ENCODE measurements at places on chromosomes 16 and 17.
A peak's percentile ranks its signal among the peaks of the same experiment; 100 is the strongest.

DNA sequence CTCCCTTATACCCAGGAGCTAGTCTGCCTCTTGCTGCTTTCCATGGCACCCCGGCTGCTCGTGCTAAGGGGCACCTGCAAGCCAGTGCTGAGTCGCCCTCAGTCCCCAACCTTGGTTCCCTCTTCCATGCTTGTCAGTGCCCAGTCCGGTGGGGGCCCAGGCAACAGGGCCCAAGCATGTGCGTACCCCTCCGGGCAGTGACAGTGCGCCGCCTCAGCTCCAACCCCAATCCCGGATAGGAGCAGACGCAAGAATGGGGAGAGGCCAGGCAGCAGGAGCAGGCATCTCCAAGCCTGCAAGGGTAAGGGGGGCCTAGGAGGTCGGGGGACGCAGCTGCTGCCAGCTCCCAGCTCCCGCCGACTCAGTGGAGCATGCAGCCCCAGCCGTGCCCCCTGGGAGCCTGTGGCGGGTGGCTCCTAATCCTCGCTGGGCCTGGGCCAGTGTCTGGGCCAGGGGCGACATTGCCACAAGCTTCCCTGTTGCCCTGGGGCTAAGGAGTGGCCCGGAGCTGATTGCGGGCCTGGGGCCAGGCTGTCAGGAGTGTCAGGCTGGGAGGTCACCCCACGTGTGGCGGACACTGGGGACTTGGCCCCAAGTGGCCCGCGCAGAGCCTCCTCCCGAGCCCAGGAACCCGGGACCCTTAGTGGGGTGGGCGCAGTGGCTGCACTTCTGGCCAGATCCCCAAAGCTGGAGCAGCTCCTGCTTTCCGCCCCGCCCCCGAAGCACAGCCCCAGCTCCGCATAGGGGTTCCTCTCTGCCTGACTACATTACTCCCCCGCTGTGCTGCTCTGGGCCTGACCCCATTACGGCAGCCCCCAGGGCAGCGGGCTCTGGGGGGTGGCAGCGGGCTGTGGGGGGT is 9.8 kb downstream of the CPD start:
- no peak for DNase-seq

- DNase-seq: no peak
Observed at GRCh38 chr16:23436951-23437350, 16.0 kb downstream of the COG7 start.

- DNase-seq: no peak
Observed at GRCh38 chr17:63832014-63832413, 4.6 kb upstream of the FTSJ3 start.

- DNase-seq: peak; percentile 58
Observed at GRCh38 chr17:57607553-57608120, 137.5 kb downstream of the CCDC182 start.

GRCh38 chr17:43079641-43080302 is 45.4 kb downstream of the BRCA1 start:
- DNase-seq: no peak

DNA sequence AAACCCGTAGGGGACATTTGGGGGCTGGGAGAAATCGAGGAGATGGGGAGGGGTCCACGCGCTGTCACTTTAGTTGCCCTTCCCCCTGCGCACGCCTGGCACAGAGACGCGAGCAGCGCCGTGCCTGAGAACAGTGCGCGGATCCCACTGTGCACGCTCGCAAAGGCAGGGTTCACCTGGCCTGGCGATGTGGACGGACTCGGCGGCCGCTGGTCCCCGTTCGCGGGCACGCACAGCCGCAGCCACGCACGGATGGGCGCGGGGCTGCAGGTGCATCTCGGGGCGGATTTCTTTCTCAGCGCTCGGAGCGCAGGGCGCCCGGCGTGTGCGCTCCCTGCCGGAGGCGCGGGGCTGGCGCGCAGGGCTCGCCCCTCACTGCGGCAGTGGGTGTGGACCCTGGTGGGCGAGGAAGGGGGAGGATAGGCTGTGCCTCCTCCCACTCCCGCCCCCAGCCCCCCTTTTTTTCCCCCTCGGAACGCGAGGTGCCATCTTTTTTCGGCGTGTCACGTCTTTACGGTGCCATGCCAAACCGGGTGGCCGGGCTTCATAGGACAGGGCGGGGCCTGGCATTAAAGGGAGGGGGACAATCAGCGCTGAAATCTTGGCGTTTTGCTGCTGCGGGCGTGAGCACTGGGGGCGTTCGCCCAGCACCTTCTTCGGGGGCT is 1.1 kb downstream of the MAPT start:
- DNase-seq: peak; percentile 16

- no peak for DNase-seq
Observed at GRCh38 chr16:10879681-10880589, 2.9 kb downstream of the CIITA start.

DNA sequence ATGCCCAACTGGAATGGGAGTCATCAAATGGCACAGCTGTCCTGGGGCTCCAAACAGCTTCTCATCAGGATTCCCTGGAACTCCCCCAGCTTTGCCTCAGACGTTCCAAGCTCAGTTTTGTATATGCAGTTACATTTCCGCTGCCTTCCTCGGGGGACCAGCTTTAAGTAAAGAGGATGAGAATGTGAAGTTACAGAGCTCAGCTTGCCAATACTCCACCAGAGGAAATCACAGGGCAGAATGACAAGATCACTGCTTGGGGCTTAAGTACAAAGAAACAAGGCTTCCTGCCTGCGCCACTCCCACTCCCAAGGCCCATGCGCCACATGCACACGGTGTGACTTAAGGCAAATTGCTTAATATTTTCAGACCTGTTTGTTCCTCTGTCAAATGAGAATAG is 272.4 kb upstream of the CDH11 start:
- DNase-seq: no peak

GRCh38 chr16:66265556-66266141 is 100.8 kb upstream of the CDH5 start:
- DNase-seq: no peak

DNA sequence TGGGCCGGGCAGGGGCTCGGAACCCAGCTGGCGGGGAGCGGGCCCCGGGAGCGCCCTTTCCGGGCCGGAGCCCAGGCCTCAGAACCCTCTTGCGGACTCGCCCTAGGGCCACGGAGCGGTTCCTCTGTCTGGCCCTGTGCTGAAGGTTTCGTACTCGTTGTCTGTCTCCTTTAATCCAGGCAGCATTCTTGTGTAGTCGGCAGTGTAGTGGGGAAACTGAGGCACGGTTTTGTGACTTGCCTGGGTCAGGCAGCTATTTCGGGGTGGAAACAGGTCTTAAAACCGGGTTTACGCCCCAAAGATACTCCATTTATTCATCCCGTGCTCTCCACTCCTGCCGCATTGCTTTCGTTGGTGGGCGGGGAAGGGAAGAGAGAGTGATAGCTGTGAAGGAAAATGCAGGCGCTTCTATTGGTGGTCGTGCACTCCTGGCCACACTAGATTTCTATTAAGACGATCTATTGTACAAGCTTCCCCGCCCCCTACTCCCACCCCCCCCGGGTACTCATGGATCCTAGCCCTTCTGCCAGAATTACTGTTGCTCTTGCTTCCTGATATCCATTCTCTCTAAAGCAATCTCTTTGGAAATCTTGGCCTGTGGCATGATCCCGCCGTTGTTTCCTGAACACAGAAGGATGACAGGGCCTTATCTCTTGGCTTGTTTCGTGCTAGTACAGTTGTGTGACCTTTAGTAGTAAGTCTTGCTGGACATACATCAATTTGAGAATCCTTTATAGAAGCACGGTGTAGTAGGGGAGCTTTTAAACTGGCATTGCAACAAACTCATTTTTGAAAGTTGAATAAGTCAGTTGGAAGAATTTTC is 751 bp downstream of the DCAF7 start:
- no peak for DNase-seq

DNA sequence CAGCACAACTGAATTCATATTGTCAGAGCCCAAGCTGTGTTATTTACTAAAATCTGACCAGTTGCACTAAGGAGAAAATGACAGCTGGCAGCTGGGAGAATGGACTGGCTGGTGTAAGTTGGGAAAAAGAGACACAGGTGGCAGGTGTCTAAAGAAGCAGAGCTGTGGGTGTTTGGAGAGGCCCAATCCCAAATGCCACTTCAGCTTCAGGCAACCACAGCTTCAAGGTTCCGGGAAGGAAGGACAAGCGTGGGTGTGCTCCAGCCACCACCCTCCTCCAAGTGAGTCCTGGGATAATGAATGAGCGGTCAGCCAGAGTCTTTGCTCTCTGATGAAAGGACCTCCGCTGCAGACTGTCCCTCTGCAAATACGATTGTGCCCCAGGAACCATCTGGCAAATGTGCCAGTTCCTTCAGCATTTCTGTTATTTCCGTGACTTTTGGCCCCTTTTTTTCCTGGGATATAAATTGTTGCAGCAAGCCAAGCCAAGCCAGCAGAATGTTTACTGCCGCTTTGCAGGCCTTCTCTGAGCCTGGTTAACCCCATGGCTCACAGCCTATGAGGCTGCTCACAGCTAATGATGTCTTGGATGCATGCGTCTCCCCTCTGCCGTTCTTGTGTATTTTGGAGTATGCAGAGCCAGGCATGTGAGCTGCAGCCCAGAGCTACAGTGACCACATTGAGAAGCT is 9.5 kb upstream of the RHBDL3 start:
- DNase-seq: no peak

DNA sequence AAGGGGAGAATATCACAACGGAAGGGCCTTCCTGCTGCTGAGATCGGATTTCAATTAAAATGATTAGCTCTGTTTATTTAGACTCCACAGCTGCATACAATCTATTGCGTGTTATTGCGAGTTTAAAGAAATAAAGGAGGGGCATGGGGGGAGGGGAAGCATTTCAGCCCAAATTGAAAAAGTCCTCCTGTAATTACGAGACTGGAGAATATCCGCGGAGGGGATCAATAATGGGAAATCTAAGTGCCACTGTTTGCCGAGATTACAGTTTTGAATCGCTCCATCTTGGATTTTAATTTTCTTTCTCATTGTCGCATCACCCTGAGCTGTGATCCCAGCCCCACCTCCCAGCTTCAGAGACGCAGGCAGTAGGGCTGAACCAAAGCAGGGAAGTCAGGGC is 15.7 kb upstream of the RPL38 start:
- no peak for DNase-seq

- DNase-seq: no peak
Observed at GRCh38 chr16:55645986-55646385, 9.8 kb upstream of the SLC6A2 start.

GRCh38 chr16:85385463-85386331 is 227.4 kb upstream of the GSE1 start:
- DNase-seq: no peak

- no peak for DNase-seq
Observed at GRCh38 chr16:84659656-84660300, 11.5 kb downstream of the KLHL36 start.

DNA sequence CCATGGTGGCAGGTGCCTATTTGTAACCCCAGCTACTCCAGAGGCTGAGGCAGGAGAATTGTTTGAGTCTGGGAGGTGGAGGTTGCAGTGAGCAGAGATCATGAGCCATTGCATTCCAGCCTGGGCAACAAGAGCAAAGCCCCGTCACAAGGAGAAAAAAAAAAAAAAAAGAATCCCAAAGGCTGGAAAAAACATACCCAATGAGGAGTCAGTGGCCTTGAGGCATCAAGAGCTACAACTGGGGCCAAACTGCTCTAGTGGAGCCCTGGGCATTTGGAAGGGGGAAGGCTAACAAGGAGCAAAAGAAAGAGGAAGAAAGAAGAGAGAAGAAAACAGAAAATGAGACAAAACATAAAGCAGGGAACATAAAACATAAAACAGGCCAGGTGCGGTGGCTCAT is 6.9 kb downstream of the CHST6 start:
- DNase-seq: no peak

GRCh38 chr17:1493291-1493980 is 950 bp upstream of the MYO1C start:
- DNase-seq: no peak

GRCh38 chr17:54992797-54993639 is 24.5 kb downstream of the STXBP4 start:
- no peak for DNase-seq

Measured in activated T-cell treated with anti-CD3 and anti-CD28 coated beads, Interleukin-2, amount 50 U/mL, for 72 hours (primary cell).